Tongue (tissue), 3 donors: ENCODE measurements at places on chromosomes 11 and 22. TPM values are rescaled to one million over a fixed set of nuclear protein-coding genes. Genes with fewer than 3 reads are reported as not detected.

DNA sequence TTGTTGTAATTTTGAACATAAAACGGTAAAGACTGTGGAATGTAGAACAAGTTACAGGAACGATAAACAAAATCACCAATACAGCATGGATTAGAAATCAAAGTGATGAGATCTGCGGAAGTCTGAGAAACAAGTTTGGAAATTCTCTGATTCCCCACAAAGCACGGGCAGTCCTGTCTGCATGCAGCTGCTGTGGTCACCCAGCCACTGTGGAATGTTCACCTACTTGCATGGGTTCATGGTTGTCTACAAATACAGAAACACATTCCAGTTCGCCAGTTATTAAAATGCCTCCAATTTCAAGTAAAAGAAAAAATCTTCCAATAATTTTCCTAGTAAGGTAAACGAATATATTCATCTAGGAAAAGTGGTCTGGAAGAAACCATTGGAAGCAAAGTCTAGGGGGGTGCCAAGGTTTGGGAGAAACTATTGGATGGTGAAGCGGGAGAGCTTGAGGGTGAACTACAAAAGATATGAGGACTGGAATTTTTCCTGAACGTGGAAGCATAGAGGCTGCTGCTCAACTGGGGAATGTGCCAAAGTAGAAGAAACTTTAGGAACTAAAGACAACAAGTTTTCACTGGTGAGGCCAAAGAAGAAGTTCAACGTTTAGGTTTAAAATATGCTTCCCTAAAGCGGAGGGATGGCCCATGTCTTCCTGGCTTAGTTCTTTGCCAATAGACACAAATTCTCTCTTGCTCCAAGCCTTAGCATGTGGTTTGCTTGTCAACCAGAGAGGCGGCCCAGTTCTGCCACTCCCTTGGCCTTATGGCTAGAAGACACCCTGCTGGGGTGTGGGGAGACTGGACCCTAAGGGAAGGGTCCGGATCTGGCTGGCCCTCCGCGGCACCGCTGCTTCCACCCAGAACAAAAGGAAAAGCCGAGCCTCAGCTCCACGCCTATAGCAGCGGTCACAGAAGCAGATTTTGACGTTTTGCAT is 70.2 kb downstream of the CTTN start:
- no peak for DNase-seq

GRCh38 chr11:75949023-75949672 is 134.1 kb downstream of the UVRAG start:
- DNase-seq, result peak; percentile 89

DNA sequence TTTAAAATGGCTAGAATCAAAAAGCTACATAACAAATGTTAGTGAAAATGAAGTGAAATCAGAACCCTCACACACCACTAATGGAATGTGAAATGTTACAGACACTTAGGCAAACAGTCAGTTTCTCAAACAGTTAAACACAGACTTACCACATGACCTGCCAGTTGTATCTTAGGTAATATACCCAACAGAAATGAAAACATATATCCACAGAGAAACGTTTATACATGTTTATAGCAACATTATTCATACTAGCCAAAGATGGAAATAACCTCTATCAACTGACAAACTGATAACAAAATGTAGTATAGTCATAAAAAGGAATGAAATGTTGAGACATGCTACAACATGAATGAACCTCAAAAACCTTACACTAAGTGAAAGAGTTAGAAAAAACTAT is 131.5 kb upstream of the TRPC6 start:
- DNase-seq, result no peak

GRCh38 chr11:75475767-75476650 is 43.0 kb upstream of the KLHL35 start:
- peak; percentile 44 for DNase-seq

The ZNF70 gene
- 4.6 TPM for total RNA-seq
